Skin of body (tissue), 3 donors: ENCODE measurements at places on chromosomes 13 and 19. TPM values are rescaled to one million over a fixed set of nuclear protein-coding genes. Genes with fewer than 3 reads are reported as not detected.

Gene LYL1
- 8.1 TPM for total RNA-seq

Gene ZNF568
- 18.9 TPM for total RNA-seq

Gene HCN2
- 0.59 TPM for total RNA-seq

Gene FGF22
- total RNA-seq, result 1.4 TPM

Gene FARP1
- total RNA-seq, result 65.3 TPM

Gene FSD1
- total RNA-seq, result 0.59 TPM

Gene ZNF552
- 8.8 TPM for total RNA-seq

DNA sequence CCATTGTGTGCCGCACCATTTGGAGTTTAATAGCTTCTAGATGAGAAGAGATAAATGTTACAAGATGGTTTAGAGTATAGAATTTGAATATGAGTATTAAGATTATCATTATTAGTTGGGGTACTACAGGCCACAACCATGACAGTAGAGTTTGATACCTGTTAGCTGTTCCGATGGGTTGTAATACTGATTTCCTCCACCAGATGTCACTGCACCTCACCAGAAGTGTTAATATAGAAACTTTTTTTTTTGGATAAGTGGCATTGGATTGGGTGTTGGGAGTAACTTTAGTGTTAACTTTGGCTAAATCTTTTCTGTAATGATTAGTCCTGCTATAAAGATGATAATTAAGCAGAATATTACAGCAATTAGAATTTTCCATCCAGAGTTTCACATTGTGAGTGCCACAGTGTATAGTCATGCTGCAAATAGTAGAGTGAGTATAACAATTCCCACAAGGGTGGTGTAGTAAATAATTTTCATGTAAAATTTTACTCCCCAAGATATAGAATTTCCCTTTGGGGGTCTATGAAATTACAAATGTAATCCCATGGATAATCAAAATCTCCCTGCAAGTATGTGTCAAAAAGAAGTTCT is 56.3 kb downstream of the PSG3 start:
- DNase-seq, result no peak
